ENCODE measurements at places on chromosomes 2 and 18.

DNA sequence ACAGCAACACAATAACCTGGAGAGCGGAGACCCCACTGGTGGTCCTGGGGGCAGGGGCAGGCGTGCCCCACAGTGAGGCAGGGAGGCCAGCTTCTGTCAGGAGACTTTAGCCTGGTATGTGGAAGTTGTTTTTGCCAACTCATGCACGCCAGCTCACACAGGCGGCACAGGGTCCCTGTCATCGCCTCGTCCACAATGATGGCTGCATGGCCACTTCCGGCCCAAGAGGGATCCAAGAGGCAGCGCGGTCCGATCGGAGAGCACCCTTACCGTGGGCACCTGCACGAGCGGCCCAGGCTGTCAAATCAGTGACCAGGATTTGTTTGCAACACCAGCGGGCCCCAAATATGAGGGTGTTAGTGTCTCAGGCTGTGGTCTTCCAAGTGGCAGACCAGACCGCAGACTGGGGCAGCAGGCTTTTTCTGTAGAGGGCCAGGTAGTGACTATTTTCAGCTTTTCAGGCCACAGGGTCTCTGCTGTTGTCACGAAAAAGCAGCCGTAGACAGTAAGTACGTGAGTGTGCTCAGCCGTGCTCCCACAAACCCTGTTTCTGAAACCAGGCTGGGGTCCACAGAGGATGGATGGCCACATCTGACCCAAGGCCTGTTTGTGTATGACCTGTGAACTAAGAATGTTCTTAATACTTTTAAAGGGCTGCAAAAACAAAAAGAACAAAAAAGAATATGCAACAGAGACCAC, 21.2 kb downstream of the SNED1 start:
- DNase-seq, result no peak

- DNase-seq, result no peak
Measured at GRCh38 chr18:39313992-39314391, 1748.4 kb upstream of the CELF4 start.

GRCh38 chr2:134575888-134576287, 142.9 kb downstream of the TMEM163 start:
- DNase-seq, result no peak

DNA sequence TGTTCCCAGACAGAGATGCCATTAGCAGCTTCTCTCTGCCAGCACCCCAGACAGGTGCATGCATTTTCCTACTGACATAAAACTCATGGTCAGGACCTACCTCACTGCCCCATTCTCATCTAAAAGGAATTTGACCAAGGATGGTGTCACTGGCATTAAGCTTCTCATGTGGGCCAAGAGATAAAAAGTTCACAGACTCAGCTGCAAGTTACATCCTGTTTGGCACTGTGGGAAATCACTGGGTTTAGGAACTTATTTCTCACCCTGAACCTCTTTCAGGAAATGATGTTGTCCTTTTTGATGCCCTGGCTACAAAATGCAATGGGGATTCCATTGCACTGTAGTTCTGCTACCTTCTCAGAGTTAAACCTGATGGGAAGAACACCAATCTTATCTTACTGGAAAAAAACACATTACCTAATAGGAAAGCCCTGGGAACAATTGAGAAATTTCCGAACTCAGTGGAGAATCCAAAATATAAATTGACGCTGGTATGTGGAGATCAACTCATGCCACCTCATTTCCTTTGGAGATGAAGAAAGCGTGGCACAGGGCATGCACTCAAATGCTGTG, 252.1 kb upstream of the COPS8 start:
- DNase-seq, result no peak

GRCh38 chr2:9108210-9108967, 98.2 kb upstream of the ASAP2 start:
- DNase-seq, result no peak

- DNase-seq, result no peak
Measured at GRCh38 chr2:172038121-172038520, 38.4 kb downstream of the METAP1D start.

GRCh38 chr18:29681578-29681977, 1361.0 kb downstream of the DSC3 start:
- DNase-seq, result no peak

DNA sequence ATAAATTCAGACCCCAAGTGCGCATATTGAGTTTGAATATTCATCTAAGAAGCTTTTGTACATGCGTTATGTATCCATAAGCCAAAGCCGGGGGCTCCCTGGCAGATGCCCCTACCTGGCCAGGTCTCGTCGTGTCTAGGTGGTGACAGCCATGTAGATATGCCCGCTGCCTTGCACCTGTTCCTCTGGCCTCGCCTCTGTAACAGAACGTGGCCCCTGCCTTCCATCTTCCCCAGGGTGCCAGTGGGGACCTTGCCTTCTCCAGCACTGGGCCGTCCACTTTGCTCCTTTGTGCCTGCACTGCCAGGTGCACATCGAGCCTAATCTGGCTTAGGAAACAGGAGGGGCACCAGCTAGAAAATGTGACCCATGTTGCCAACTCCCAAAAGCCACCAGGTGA, 198.2 kb downstream of the AGAP1 start:
- no peak for DNase-seq

- no peak for DNase-seq
Measured at GRCh38 chr2:150449856-150450255, 37.6 kb downstream of the RND3 start.

- DNase-seq, result no peak
Measured at GRCh38 chr18:14093307-14093915, 38.8 kb downstream of the ZNF519 start.

- no peak for DNase-seq
Measured at GRCh38 chr2:27875089-27875881, 14.9 kb downstream of the RBKS start.
